ENCODE measurements at places on chromosomes 4 and X.

- DNase-seq = no peak
These were observed 14.3 kb downstream of the SMARCAD1 start for GRCh38 chr4:94221916-94222315.

DNA sequence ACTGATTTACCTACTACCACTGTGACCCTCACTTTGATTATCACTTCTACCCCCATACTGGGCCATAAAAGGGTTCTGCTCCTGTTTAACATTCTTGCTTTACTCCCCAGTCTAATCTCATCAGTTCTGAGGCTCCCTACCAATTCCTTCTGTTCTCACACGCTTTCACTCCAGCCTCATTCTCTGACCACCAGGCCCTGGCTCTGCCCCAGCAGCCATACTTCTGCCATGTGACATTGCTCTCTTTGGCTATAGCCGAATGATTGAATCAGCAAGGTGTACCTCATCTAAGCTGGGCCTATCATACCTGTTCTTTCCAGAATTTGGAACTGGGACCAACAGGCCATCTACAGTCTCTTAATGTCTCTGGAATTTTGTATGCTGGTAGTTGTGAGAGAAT is 14.4 kb upstream of the ELF2 start:
- no peak for DNase-seq

- DNase-seq = no peak
These were observed 295.5 kb upstream of the BOD1L1 start for GRCh38 chr4:13922873-13923645.

DNA sequence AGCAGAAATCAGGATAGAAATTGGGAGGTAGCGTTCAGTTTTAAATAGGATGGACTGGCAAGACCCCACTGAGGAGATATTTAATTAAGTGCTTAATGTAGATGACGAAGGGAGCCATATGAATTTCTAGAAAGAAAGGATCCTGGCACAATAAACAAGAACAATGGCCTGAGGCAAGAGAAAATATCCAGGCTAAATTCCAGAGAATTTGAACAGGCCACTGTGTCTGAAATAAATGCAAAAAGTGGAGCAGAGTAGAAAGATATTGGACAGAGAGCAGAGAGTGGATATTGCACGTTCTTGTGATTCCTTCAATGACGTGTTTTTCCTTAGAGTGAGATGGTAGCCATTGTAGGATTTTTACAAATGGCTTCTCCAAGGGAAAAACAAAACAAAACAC is 1504.8 kb downstream of the C4orf33 start:
- DNase-seq = no peak

GRCh38 chrX:30992381-30992904 is 79.4 kb downstream of the FTHL17 start:
- DNase-seq = no peak

GRCh38 chrX:11412715-11413623 is 119.8 kb downstream of the AMELX start:
- DNase-seq = no peak

- no peak for DNase-seq
These were observed 795.0 kb downstream of the CENPC start for GRCh38 chr4:66750273-66750672.

GRCh38 chrX:91434351-91435168 is at the start of gene PABPC5:
PABPC5 (plus strand) TSS chrX:91434839; CDS start chrX:91435578, 739 bp downstream.
- no peak for DNase-seq
